ENCODE measurements at places on chromosomes 12 and 14. TPM values are rescaled to one million over a fixed set of nuclear protein-coding genes. Genes with fewer than 3 reads are reported as not detected.

Gene SIX6
- not detected for total RNA-seq

Gene GXYLT1
- total RNA-seq, result 17.9 TPM

Gene CIROP
- total RNA-seq, result 1.1 TPM

Gene MYF5
- total RNA-seq, result not detected

- H3K36me3 ChIP-seq, result peaks cover 3% of the 10 kb centered on the region
- no peaks in the 10 kb centered on the region for H3K27me3 ChIP-seq
- H3K27ac ChIP-seq, result peak overlapping the region; percentile 36
These were observed 678 bp downstream of the TRMT61A start for GRCh38 chr14:103529383-103530365.

DNA sequence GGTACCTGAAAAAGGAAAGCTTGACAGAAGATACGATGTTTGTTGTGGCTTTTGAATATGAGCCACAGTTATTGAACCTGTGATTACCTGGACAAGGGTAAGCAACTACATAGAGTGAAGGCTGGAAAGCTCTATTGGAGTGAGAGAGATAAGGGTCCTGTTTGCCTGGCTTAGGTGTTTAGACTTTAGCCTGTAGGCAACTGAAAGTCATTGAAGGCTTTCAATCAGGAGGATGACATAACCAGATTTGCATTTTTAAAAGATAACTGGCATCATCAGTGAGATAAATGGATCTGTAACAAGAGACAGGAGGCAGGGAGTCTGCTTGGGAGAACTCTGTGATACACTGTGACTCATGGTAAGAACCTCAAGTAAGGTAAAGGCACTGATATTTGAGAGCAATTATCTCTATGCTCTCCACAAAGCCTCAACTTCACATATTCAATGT, 128.9 kb upstream of the SOX5 start:
- no peaks in the 10 kb centered on the region for H3K27me3 ChIP-seq
- no peak for DNase-seq
- H3K4me1 ChIP-seq, result no peaks in the 10 kb centered on the region
- H3K4me3 ChIP-seq, result no peak overlapping the region

DNA sequence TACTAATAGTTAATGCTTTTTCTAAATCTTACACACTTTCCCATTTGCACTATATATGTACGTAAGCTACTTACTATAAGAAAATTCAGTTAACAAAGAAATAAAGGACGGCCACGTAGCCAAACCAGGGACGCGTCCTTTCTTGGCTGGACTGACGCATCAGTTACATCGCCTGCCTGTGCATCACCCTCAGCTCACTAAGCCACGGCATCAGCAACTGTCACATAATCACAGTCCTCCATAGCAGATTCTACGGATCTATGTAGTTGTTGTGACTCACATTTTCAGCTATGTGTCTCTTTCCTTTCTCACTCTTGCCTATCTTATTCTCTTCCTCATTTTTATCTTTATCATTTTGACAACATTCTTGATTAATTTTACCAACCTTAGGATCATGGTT, 38.1 kb upstream of the C12orf50 start:
- no peak overlapping the region for H3K27ac ChIP-seq
- peaks cover 7% of the 10 kb centered on the region for H3K36me3 ChIP-seq
- H3K4me3 ChIP-seq, result no peak overlapping the region
- no peaks in the 10 kb centered on the region for H3K4me1 ChIP-seq
- H3K27me3 ChIP-seq, result no peaks in the 10 kb centered on the region

- no peak overlapping the region for H3K27ac ChIP-seq
- H3K27me3 ChIP-seq, result no peaks in the 10 kb centered on the region
- H3K36me3 ChIP-seq, result no peaks in the 10 kb centered on the region
- H3K4me3 ChIP-seq, result no peak overlapping the region
- no peaks in the 10 kb centered on the region for H3K4me1 ChIP-seq
These were observed 141.3 kb downstream of the KTN1 start for GRCh38 chr14:55721353-55721752.

GRCh38 chr12:53078425-53079225, 565 bp downstream of the SPRYD3 start:
- H3K27ac ChIP-seq, result peak overlapping the region; percentile 89
- no peak for DNase-seq
- H3K36me3 ChIP-seq, result peaks cover 26% of the 10 kb centered on the region
- H3K4me1 ChIP-seq, result peaks cover 21% of the 10 kb centered on the region
- H3K27me3 ChIP-seq, result no peaks in the 10 kb centered on the region
- peak overlapping the region; percentile 86 for H3K4me3 ChIP-seq

- no peaks in the 10 kb centered on the region for H3K36me3 ChIP-seq
- DNase-seq, result no peak
- H3K4me3 ChIP-seq, result no peak overlapping the region
- no peaks in the 10 kb centered on the region for H3K4me1 ChIP-seq
- H3K27ac ChIP-seq, result no peak overlapping the region
These were observed 575.5 kb downstream of the ALG10 start for GRCh38 chr12:34597548-34598351.
